Fibroblast of pulmonary artery (primary cell): ENCODE measurements at places on chromosomes 4 and X.
A peak's percentile ranks its signal among the peaks of the same experiment; 100 is the strongest.

DNA sequence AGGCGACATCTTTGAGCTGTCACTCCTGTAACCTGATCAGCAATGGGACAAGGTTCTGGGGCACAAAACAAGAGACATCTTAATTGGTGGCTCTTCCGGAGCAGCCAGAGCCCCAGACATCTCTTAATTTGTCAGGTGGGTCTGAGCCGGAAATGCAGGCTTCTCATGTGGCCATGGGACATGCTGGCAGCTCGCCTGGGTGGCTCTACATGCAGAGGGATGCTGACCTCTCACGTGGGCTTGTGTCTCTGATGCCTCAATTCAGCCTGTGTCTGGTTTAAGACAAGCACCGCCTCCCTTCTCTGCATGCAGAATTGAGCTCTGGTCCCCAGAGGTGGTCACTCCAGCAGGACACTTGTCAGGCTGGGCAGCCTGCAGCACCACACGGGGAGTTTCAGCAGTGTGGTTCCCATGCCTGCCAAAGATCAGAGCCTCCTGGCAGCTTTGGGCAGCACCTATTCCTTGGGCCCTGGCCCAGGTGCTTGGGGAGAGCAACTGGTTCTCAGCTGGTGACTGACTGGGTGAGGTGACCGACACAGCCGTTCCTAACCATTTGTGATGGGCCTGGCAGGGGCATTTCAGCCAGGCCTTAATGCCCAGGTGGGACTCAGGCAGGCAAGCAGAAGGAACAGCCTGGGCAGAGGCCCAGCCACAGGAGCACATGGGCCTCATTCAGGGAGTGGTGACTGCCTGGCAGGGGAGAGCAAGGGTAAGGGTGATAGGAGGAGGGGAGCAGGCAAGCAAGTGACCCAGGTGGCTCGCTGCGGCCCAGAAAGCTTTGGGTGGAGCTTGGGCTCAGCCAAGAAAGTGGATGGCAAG, 53.4 kb downstream of the HMX1 start:
- no peak for DNase-seq

- DNase-seq: peak; percentile 18
Observed at GRCh38 chr4:173924561-173924960, 358.9 kb downstream of the FBXO8 start.

DNA sequence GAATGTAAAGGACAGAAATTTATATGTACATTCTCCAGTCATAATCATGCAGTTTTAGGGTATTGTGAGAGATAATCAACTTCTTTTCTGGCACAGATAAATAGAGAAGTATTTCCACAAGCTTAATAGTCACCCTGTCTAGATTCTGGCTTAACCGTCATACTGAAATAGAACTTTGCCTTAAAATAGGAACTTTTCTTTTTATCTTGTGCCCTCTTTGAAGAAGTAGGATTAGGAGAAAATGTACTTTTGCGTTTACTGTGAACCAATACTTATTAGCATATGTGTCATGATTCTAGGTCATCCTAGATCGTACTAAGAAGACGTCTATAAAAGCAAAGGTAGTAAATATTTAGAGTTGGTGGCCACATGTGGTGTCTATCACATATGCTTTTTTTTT, 95.4 kb downstream of the NFKB1 start:
- DNase-seq: no peak

DNA sequence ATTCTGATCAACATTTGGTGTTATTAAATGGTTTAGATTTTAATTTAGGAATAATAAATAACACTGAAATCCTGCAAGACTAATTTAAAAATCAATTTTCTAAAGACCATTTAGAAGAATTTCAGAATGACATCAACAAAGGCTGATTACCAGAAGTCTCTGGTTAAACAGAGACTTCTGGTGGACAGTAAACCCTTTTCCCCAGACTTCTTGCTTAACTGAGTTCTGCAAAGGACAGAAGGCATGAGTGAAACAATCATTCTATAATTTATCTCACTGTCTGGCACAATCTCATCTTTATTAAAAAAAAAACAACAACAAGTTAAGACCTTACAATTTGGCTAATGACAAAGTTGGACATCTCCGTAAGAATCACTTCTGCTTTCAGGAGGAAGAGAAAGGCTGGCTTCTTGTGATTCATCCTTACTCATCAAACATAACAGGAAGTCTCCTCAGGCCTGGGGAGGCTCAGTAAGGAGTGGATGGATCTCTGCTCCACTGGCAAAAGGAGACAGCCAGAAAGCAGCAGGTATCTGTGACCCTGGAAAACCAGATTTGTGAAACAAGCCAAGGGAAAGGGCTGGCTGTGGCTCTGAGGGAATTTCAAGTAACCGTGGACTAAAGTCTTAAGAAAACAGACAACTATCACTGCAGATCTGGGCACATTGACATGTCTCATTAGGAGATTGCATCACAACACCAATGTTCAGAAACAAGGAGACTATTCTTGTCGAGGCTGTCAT, 908 bp upstream of the TLR6 start:
- DNase-seq: peak; percentile 89

DNA sequence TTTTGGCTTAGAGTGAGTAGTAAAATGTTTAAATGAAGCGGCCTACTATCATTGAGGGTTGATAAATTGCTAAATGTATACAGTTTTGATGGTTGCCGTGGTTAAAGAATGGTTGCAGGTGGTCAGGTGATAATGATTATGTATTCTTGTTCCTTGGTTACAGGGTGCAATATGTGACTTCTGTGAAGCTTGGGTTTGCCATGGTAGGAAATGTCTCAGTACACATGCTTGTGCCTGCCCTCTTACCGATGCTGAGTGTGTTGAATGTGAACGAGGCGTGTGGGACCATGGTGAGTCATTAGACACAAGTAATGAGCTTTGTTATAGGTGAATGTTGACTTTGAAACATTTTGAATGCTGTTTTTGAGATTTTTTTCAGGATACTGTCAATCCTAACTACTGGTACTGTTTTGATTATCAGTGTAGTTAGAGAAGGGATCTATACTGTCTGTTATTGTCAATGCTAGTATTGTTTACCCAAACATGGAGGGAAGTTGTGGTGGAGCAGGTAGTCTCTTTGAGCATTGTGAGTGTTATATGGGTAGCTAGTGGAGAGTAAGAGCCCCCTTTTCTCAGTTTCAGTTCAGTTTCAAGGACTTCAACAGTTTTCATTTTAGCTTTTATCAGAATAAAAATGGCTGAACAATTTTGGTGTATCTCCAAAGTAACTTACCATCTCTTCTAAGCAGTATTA, 8.9 kb downstream of the ZNF330 start:
- no peak for DNase-seq

DNA sequence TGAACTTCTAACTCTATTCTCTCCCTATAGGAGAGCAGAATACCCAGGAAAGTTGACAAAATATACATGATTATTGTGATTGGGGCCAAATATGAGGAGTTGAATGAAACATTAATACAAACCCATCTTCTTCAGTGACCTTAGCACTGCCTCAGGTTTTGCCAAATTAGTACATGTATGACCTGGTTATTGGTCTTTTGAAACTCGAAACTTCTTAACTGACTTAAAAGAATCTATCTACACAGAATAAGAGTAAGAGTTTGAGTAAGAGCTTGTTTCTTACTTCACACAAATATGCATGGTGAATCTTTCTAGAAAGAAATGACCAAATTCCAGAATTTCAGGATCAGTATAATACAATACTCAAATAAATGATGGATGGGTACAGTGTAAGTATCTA, 213.0 kb upstream of the GK2 start:
- DNase-seq: no peak

GRCh38 chr4:74893171-74893570, 39.7 kb upstream of the PARM1 start:
- no peak for DNase-seq

- no peak for DNase-seq
Observed at GRCh38 chrX:11187001-11187400, 75.9 kb downstream of the HCCS start.

DNA sequence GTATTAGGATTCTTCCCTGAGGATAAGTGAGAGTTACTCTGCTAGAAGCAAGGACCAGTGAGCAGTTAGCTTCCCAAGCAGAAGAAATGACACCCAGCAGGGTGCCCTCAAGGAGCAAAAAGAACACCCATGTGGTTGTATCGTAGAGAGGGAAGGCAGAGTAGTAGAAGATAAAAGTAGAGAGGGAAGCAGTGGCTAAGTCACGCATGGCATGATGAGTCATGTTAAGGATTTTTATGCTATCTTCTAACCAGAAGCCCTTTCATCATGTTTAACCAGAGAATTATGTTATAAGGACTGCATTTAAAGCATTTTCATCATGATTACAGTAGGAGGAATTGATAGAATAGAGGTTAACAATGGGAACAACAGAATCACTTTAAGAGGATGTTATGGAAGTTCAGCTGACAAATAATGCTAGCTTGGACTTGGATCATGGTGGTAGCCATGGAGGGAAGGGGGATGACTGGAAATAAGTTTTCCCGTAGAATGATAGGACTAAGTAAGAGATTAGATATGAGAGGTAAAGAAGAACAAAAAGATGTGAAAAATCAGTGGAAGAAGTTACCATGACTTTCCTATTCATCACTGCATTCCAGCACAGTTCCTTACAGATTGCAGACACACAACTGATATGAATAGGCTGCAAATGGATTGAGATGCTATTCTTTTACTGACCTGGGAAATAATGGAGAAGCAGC, 383.5 kb upstream of the INTU start:
- peak; percentile 33 for DNase-seq

GRCh38 chr4:105145903-105146275, 787 bp upstream of the TET2 start:
- no peak for DNase-seq

DNA sequence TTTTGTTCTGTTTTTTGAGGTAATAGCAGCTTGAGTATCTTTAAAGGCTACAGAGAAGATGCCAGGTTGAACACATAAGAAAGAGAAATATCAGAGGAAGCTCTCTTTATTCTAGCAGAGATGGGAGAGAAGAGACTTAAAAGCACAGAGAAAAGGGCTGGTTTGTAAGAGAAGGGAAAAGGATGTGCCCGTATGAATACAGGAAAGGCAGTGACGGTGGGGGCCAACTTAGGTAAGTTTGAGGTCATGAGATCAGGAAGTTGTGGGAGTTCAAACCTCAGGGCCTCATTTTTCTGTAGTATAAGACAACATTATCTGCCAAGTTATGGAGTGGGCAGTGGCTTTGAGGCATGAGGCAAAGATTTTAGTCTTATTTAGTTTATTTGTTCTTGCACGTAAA, 121.3 kb upstream of the S100G start:
- DNase-seq: no peak

GRCh38 chr4:120749445-120750151, 172.9 kb downstream of the PRDM5 start:
- no peak for DNase-seq
